ENCODE measurements at places on chromosomes 7 and 10.

- no peak for DNase-seq
Measured at GRCh38 chr10:6990891-6991290, 410.8 kb upstream of the PRKCQ start.

DNA sequence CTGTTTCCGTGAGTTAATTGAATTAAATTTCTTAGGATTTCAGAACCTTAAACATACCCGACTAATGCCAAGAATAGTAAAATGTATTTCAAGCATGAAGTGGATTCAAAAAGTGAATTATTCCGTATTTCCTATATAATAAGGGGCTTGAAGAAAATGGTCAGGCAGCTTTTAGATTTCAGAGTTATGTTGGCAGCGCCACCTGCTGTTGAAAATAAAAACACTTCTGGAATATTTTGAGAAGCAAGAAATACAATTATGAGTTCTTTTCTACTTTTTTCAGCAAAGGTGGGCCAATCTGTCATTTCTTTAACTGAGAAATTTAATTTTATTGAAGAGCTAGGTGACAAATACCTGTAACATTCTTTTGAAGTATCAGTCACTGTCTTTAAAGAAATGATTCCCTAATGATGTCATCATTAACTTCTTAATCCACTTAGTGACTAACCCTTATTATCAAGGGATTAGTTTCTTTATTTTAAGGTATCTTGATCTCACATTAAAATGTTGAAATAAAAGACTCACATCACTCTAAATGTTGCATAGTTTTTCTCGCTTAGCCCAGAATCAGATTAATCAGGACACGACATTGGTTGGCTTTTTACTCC is 36.6 kb upstream of the AGR3 start:
- no peak for DNase-seq

- DNase-seq = no peak
Measured at GRCh38 chr7:151374139-151374538, 32.5 kb downstream of the NUB1 start.

- DNase-seq = no peak
Measured at GRCh38 chr10:129785536-129785981, 178.5 kb downstream of the EBF3 start.

GRCh38 chr7:20224025-20224424 is 6.8 kb upstream of the MACC1 start:
- no peak for DNase-seq

GRCh38 chr10:112095731-112096130 is 87.8 kb downstream of the GPAM start:
- DNase-seq = no peak

GRCh38 chr7:28813243-28813962 is 144.7 kb downstream of the TRIL start:
- no peak for DNase-seq

DNA sequence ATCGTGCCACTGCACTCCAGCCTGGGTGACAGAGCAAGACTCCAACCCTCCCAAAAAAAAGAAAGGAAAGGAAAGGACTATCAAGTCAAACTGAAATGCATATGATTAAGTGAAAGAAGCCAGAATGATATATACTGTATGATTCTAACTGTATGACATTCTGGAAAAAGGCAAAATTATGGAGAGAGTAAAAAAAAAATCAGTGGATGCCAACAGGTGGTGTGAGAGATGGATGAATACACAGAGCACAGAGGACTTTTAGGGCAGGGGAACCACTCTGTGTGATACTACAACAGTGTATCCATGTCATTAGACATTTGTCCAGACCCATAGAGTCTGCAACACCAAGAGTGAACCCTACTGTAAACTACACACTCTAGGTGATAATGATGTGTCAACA is 99.2 kb downstream of the SLIT1 start:
- no peak for DNase-seq

- DNase-seq = no peak
Measured at GRCh38 chr10:60508831-60509230, 119.2 kb upstream of the ANK3 start.

DNA sequence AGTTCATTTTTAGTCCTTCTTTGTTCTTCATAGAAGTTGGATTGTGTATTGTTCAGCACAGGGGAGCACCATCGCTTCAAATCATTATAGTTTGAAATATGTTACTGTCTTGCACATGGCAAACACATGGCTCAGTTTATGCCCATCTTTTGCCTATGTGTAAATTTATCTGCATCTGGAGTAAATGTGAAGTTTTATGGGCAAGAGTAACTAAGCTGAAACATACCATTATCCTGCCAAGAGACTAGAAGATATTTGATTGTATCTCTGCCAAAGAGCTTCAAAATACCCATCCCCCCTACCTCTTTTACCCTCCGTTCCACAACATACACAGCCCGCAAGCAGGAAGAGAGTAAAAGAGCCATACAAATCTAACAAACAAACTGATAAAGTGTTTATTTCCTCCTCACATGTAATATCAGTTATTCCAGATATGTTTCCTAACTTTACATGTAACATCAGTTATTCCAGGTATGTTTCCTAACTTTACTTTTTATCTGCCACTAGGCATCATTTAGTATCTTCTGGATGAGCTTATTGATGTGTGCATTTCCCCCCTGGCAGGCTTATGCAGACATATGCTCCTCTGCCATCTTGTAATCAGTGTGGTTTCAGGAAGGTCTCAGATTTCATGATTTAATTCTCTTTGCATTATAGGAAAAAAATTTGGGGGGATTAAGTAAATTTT is 127.7 kb downstream of the SRI start:
- no peak for DNase-seq

GRCh38 chr7:151115121-151115835 is 29.0 kb downstream of the AGAP3 start:
- DNase-seq = peak; percentile 56

- DNase-seq = no peak
Measured at GRCh38 chr10:92356041-92356440, 65.1 kb downstream of the MARCHF5 start.

- no peak for DNase-seq
Measured at GRCh38 chr7:106615808-106616707, 44.9 kb downstream of the CCDC71L start.

DNA sequence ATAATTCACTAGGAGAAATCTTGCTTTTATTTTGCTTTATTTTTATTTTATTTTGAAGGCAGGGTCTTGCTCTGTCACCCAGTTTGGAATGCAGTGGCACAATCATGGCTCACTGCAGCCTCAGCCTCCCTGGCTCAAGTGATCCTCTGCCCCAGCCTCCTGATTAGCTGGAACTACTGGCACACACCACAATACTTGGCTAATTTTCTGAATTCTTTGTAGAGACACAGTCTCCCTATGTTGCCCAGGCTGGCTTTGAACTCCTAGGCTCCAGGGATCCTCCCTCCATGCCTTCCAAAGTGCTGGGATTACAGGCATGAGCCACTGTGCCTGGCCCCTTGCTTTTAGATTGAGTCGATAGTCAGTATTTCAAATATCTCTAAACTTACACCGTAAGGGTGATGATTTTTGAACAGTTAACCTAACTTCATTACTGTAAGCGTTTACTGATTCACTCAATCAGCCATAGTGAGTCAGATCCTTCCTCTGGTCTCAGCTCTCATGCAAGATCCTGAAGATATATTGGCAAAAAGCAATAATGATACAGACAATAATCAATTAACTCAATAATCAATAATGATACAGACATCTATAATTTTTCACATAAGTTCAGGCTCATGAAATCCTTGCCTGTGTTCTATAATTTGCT is 239.5 kb downstream of the KIAA1217 start:
- DNase-seq = no peak

GRCh38 chr7:150942001-150942590 is 36.0 kb downstream of the KCNH2 start:
- DNase-seq = peak; percentile 46

GRCh38 chr10:89295597-89295996 is 6.2 kb upstream of the IFIT2 start:
- DNase-seq = no peak

Data from stimulated activated CD4-positive, alpha-beta T cell treated with anti-CD3 and anti-CD28 coated beads, Interleukin-4, amount 100 ng/mL, for 1 hour (primary cell).